ENCODE measurements at places on chromosomes 5 and 9.
A peak's percentile ranks its signal among the peaks of the same experiment; 100 is the strongest.

DNA sequence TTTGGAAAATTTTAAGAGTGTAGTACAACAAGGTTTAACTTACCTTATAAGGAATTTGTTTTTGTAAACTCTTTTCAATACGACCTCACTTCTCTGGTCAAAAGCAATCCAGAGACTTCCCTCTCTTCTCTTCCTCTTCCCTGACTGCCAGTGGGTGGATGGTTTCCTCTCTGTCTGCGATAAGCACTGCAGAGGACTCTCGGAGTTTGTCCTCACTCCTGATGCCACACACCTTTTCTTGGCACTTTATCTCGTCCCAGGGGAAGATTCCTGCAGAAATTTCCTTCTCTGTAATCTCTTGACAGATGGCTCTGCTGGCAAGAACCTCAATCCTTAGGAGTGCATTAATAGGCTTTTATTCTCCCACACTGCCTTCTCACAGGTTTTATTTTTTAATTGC, 641.6 kb downstream of the NR2F1-AS1 start:
- peak; percentile 98 for DNase-seq

DNA sequence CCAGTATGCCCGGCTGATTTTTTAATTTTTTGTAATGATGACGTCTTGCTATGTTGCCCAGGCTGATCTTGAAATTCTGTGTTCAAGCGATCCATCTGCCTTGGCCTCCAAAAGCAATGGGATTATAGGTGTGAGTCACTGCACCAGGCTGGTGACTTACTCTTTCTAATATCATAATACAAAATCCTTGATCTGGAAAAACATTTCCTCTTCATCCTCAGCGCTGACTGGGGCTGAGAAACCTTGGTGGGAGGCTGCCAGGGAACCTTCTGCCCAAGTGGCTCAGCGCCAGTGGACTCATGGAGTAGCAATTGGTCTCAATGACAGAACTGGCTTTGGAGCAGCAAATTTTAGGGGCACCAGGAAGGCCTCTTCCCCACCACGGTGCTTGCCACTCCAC, 17.5 kb upstream of the SEMA4D start:
- peak; percentile 26 for DNase-seq

GRCh38 chr5:115947260-115947659, 15.0 kb upstream of the LVRN start:
- no peak for DNase-seq

DNA sequence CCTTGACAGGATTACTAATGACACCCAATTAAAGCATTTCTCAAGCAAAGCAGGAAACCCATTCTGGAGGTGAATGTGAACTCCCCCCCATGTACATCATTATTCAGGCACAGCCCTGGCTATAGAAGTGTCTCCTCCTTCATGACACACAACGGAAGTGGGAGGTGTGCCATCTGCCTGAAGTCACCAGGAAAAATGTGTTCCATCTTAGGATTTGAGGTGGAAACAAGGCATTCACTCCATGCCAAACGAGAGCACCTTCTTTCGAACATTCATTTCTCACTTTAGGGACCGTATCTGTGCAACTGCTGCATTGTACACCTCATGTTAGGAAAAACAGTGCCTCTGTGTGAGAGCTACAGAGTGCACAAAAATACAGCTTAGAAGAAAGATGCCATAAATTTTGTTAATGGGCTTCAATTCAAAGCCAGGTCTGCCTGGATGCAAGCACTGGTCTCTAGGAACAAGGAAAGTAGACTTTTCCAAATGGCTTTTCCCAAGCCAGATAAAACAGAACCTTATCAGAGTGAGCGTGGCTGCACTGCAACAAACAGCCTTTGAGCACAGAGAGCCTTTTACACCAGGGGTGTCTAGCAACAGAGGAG, 19.4 kb downstream of the GOLM1 start:
- DNase-seq = no peak

- DNase-seq = no peak
Observed at GRCh38 chr5:175329976-175330375, 114.0 kb downstream of the DRD1 start.

DNA sequence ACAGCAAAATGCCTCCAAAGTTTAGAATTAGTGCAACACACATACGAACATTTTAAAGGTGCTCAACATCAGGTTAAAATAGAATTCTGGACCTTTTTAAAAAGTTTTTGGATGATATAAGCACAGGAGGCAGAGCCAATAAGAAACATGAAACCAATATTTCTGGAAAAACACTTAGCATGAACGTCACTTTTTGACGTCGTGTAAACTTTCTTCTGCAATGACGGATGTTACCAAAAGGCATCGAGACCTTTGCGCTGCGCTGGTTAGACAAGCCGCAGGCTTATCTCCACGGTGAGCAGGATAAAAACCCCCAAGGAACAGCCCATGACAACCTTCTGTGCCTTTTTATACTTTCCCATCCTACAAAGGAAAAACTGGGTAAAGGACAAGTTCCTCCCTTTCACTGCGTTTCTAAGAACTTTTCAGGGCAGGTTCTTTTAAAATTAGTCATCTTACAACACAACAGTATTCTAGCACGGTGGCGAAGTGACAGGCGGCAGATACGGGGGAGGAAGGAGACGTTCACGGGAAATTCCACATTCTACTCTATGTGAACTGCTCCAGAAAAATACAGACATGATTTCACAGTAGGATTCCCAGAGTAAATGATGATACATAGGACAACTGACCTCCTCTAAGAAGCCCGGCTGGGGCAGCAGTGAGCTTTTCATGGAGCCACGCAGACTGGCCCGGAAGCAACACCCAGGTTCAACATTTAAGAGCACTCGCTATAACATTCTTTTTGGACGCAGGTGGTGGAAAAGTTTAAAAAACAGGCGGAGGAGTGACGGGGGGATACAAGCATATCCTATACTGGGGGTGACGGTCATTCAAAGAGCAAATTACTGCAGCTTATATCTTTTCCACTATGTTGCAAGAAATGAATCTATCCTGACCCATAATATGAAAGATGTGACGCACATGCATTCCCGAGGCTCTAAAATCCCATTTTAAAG, 52.4 kb downstream of the USP20 start:
- no peak for DNase-seq

GRCh38 chr5:43416803-43417394, 4.7 kb upstream of the CCL28 start:
- DNase-seq = no peak

GRCh38 chr5:139104577-139105276, 93.4 kb downstream of the SIL1 start:
- peak; percentile 65 for DNase-seq

DNA sequence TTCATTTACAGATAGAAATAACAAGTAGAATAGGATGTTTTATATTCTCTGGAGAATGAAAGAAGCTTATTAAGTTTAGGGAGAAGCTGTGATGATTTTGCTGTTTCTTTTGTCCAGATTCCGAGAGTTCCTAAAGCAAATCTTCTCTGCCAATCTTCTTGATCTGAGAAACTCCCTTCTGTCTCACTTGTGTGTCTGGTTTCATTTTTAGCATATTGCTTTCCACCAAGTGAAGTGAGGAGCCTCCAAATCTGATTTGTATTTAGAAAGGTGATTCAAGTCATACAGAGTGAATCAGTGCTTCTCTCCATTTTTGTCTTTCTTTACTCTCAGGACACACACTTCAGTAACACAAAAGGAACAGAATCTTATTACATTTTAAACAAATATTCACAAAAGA, 48.4 kb downstream of the STX17 start:
- DNase-seq = no peak

GRCh38 chr9:127498298-127498697, 47.0 kb downstream of the LRSAM1 start:
- no peak for DNase-seq

DNA sequence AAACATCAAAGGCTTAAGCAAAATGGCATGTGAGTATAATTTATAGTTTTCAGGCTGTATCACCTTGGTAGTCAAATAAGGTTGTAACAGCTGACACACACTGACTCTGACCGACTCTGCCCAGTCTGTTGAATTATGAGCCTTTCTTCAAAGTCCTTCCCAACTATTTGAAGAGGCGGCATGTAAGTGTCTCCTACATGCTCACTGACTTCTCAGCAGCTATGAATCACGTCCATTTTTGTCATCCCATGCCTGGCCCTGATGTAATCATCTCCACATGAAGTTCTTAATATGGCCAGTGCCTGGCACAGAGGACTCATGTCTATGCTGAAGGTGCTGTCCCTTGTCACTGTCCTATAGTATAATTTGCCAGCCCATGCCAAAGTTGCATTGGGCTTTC, 5.1 kb upstream of the PTBP3 start:
- no peak for DNase-seq

DNA sequence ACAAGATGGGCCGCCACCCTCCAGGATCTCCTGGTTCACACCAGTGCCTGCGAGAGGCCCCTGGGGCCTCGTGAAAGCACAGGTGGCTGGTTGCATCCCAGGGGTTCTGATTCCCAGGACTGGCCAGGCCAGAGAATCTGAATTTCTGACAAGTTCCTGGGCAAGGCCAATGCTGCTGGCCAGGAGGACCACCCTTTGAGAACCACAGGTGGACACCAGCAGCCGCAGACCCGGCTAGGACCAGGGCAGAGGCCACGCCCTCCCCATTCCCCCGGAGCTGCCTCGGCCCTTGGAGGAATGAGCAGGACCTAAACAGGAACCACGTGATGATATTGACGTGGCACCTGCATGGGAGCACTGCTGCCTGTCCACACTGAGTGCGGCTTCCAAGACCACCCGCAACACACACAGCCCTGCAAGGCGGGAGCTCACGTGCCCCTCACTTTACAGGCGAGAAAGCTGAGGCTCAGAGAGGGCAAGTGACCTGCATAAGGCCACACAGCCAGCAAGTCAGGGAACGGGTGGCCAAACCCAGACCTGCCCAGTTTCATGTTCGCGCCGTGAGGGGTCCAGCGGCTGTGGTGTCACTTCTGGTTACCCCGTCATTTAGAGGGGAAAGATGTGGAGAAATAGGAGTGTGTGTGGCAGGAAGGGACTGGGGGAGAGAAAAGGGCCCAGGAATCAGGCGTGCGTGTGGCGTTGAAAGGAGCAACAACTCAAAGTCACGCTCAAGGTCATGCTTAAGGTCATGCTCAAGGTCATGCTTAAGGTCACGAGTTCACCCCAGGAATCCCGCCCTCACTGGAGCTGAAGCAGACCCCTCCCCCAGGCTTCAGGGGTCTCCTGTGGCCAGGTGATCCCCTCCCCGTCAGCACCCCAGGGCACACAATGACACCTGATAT, 105.9 kb upstream of the IER5L start:
- DNase-seq = no peak

DNA sequence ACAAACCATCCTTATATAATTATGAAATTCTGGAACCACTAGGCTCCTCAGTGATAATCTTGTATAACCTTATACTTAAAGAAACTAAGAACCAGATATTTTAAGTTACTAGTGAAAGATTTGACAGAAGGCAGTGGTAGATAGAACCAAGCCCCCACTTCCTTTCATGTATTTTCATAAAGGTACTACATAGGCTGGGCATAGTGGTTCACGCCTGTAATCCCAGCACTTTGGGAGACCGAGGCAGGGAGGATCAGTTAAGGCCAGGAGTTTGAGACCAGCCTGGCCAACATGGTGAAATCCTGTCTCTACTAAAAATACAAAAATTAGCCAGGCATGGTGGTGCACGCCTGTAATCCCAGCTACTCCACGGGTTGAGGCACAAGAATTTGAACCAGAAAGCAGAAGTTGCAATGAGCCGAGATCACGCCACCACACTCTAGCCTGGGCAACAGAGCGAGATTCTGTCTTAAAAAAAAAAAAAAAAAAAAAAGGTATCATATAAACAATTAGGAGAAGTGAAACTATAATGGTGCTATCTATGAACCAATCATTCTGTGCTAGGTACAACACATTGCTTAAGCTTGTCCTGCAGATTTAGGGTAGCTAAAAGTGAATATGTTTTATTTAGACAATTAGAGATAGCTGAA, 27.9 kb upstream of the DTWD2 start:
- no peak for DNase-seq

DNA sequence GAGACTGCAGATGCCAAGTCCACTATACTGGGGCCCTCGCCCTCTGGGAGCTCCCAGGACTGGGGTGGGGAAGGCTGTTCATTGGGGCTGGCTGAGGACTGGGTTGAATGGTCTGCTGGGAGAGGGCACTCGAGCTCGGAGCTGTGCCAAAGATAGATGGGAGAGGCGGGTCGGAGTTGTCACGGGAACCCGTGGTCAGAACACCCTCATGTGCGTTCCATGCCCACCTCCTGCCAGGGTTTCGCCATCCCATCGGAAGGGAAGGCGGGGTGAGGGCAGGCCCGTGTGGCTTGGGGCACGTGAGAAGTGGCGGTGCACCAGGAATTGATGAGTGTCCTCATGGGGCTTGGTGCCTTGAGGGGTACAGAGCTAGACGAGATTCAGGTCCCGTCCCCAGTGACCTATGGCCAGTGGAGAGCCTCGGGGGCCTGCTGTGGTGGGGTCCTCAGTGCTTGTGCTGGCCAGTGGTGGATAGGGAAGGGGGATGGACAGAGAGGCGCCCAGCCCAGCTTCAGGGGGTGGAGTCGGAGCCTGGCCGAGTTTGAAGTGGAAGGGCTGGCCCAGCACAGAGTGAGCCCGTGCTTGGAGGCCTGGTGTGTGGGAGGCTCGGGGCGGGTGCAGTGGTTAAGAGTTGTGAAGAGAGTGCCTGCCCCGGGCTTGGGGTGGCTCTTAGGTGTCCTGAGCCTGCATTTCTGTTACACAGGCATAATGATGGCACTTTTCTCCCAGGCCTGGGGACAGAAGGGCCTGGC, 4.3 kb downstream of the CACFD1 start:
- DNase-seq = no peak

Measured in NCI-H82 (cell line).